ENCODE measurements at places on chromosomes 3 and 15.

DNA sequence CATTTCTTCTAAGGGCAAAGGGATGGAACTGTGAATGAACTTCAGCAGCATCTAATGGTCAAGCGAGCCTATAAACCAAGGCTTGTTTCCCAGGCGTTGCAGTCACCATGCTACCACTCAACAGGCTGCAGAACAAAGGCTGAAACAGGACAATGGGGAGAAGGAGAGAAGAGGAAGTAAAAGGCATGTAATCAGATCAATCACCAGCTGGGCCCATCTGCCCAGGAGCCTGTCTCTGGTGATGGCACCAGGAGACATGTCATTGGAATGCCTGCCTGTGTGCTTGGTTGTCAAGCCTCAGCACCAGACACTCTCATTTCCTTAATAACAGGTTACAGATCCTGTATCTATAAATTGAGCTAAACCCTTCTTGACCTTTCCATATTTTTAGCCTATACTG lies 81.7 kb upstream of the UMPS start:
- no peak for DNase-seq

GRCh38 chr15:73231661-73232419 lies 136.9 kb downstream of the HCN4 start:
- DNase-seq: no peak

DNA sequence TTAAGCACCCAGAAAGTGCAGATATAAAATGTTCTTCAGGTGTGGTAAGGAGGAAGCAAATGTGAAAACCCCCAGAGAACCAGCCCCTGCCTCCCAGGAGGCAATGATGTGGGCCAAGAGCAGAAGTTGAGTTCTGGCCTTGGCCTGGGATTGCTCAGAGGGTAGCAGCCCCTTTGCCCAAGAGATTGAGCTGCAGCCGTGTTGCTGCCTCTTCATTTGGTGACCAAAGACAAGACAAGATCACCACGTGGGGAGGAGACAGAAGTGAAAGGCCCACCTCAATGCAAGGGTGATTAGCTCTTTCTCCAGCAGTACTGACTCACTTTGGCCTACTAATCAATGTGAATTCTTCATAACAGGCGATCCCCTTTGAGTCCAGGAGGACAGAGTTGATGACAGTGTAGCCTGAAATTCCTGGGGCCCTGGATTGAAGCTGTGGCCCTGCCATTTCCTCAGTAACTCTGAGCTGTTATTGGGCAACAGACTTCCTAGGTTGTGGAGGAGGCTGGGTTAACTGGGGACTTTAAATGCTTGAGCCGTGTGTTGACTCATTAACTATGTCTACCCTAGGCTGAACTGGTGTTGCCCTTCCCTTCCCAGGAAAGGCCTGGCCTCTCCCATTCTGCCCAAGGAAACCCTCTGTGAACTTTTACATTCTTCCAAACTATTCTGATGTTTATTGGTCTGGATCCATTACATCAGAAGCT lies 86.5 kb downstream of the ST6GAL1 start:
- no peak for DNase-seq

- peak; percentile 7 for DNase-seq
Observed at GRCh38 chr15:22961762-22962161, 18.4 kb downstream of the CYFIP1 start.

DNA sequence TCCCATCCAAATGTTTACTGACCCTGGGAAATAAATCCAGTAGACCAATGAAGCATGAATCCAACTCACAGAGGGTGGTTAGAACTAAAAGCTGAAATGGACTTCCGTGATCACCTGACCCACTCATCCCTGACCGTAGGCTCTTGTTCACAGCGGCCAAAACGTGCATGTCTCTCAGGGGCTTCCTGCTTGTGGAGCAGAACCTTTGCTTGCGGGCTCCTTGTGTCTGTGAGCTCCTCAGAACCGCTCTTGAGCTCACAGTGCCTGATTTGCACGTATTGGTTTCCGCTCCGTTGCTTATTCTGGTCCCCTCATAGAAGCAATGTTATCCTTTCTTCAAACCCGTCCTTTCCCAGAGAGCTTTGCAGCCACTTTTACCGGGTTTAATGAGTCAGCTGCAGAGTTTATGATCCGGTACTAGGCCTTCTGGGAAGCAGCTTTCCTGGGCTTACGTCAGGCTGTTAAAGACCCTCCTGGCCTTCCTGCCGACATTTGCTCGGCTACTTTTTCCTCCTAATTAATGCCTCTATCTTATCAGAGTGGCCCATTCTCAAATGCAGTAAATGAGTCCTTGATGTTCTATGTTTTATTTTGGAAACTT lies 35.4 kb downstream of the LIPC start:
- no peak for DNase-seq
